ENCODE measurements at places on chromosomes 11 and 22.

DNA sequence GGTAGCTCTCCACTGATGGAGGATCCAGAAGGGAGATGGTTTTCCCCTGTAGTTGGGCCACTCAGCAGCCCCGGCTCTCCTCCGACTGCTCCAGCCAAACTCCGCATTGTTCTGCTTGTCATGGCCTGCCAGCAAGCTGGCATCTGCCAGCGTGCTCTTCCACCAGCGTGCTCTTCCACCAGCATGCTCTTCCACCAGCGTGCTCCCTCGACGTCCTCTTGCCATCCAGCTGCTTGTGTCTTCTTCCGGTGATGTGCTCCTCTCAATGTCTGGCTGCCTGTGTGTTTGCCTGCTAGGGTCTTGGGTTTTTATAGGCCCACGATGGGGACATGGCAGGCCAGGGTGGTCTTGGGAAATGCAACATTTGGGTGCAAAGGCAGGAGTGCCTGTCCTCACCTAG lies 43.5 kb upstream of the GNAZ start:
- no peak for DNase-seq

GRCh38 chr11:858762-859339 lies 16.2 kb downstream of the TSPAN4 start:
- no peak for DNase-seq

- DNase-seq: no peak
These were observed 5.5 kb downstream of the RFPL2 start for GRCh38 chr22:32199341-32199740.

- no peak for DNase-seq
These were observed 86.0 kb downstream of the FEZ1 start for GRCh38 chr11:125410091-125410490.

DNA sequence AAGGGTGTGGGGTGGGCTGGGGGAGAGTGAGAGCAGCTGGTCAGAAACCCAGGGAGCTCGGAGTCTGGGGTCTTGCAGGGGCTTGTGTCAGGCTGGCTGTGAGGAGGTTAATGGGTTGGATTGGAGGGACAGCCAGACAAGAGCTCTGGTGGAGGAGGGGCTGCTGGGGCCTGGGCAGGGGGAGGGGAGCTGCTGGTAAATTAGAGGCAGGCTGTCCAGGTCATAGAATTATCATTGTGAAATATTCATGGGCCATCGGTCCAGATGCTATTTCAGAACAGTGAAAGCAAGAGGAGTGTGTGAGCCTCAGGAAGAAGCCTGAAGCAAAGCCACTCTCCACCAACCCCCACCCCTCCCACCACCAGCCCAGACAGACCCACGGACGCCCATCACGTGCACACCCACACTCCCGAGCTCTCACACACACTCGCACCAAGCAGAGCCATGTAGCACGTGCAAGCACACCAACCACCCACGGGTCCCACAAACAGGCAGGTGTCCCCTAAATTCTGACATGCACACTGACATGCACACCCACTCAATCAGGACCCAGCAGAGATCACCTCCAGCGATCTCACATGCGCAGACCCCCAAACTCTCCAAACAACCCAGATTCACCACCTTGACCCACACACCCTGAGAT lies 18.8 kb downstream of the RTN4RL2 start:
- no peak for DNase-seq

DNA sequence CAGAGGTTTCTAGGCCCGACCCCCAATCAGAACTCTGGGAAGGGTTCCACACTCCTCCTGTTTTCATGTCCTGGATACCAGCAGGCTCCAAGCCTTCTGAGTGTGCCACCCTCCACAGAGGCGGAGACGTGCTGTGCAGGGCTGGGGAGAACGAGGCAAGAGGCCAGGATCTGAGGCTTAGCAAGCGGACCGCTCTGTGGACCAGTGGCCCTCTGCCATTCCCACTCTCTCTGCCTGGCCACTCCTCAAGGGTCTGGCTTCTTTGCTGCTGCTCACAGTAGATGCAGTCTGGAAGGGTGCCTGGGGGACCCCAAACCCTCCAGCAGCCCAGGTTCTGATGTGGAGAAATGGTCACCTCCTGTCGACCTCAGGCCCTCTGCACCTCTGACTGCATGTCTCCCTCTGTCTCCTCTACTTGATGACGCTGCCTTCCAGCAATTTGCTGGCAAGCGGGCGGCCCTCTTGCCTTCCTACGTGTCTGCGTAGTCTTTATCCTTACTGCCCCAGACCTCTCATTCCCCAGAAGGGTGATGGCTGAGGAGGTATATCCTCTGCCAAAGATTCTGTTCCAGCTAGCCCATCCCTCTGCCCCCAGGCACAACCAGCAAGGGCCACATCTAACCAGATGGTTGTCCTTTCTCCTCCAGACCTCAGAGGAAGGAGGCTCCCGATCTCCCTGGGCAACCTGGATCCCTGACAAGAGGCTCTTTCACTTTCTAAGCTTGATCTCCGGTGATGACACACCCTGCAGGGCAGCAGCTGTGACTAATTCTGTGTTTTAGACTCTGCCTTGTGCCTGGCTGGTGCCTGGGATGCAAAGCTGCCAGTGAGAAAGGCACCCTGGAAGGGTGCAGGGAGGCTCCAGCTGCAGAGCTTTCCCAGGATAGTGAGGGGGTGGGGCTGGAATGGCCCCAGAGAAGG lies 87.3 kb downstream of the NAT10 start:
- DNase-seq: no peak

- DNase-seq: no peak
These were observed 7.5 kb upstream of the TSG101 start for GRCh38 chr11:18534245-18534644.

DNA sequence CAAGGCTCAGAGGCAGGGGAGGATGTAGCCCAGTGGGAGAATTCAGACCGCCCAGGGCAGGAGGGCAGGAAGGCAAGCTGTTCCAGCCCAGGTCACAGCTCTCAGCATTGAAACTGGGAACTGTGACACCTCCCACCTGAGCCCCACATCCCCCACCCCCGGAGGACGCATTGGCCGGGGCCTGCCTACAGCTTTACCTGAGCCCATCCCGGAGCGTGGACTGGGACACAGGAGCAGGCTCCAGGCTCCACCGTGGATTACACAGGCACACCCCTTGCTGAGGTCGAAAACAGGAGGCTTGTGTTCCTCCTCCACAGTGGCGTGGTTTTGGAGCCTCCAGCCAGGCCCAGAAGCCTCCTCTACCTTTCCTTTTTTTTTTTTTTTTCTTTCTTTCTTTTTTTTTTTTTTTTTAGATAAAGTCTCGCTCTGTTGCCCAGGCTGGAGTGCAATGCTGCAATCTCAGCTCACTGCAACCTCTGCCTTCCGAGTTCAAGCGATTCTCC lies 9.1 kb upstream of the PGA3 start:
- DNase-seq: no peak

GRCh38 chr22:23380911-23381310 lies 199.2 kb downstream of the IGLL1 start:
- DNase-seq: no peak
